ENCODE measurements at places on chromosomes 12 and 14. TPM values are rescaled to one million over a fixed set of nuclear protein-coding genes. Genes with fewer than 3 reads are reported as not detected.

- peak; percentile 38 for DNase-seq
Measured at GRCh38 chr12:77049767-77050353, 15.5 kb downstream of the E2F7 start.

- peak; percentile 22 for DNase-seq
Measured at GRCh38 chr14:95018821-95019220, 138.5 kb downstream of the DICER1 start.

Gene TAS2R43
- polyA plus RNA-seq, result not detected

GRCh38 chr14:77590845-77591485 lies 25.5 kb downstream of the SPTLC2 start:
- no peak for DNase-seq

DNA sequence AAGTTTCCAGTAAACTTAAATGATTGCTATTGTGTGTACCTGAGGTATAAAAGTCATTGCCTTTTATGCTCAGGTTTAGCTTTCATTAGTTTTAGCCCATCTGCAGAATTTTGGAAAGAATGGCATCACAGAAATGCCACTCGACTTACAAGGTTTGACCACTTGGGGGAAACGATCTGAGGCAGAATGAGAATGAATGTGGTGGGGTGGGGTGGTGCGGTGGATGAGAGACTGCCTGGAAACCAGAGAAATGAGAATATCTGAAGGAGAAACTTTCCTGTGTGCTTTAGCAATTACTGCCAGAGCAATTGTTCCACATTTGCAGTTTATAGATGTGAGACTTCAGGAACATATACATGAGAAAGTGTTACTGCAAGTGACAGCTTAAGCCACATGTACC lies 225.4 kb upstream of the PDE3A start:
- no peak for DNase-seq

- DNase-seq, result no peak
Measured at GRCh38 chr14:54931101-54931500, 28.5 kb upstream of the GCH1 start.

Gene C12orf54
- polyA plus RNA-seq, result not detected

DNA sequence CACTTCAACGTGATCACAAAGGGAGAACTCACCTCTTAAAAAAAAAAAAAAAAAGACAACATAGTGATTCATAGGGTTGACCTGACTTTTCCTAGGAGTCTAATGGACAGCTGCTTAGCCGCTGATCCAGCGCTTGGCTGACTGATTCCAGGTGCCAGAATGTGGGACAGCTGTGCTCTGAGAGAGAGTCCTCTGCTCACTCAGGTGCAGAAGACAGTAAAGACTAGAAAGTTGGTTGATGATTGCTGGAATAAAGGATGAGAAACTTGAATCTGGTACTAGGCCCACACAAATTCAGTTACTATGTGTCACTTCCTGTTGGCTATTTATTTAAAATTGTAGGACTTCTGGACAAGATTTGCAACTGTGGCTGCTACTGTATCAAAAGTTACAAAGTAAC lies 229.4 kb downstream of the CHST11 start:
- DNase-seq, result no peak

- DNase-seq, result no peak
Measured at GRCh38 chr12:40144023-40144422, 38.1 kb upstream of the SLC2A13 start.

- no peak for DNase-seq
Measured at GRCh38 chr12:131124487-131125280, 171.0 kb downstream of the ADGRD1 start.

Gene TMPRSS12
- not detected for polyA plus RNA-seq

Gene DAZAP2
- 67.6 TPM for polyA plus RNA-seq

- DNase-seq, result no peak
Measured at GRCh38 chr12:8154526-8154925, 2.3 kb upstream of the ZNF705A start.

Gene AKAP5
- 1.1 TPM for polyA plus RNA-seq

Gene SCNN1A
- polyA plus RNA-seq, result 0.94 TPM

GRCh38 chr12:34604227-34604626 lies 581.9 kb downstream of the ALG10 start:
- DNase-seq, result no peak

DNA sequence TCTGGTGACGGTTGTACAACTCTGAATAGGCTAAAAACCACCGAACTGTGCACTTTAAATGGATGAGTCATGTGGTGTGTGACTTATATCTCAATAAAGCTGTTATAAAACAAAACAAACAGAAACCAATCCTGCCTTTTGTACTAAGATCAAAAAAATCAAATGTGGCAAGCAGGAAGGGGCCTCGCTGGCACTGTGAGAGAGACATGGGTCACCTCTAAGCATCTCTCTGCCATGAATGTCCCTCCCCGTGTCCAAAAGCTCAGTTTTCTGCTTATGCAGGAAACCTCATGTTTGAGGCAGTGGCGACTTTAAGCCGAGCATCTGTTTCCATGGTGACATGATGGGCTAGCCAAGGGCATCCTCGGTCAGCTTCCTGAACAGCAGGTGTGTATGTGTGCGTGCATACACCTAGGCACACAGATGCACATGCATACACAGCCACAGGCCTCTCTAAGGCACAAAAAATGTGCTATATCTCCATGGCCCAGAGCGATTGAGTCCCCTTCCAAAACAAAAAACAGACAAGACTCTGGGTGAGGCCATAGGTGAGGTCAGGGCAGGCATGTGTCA lies 44.4 kb downstream of the ARL6IP4 start:
- DNase-seq, result no peak

Gene CD4
- polyA plus RNA-seq, result 7.3 TPM

DNA sequence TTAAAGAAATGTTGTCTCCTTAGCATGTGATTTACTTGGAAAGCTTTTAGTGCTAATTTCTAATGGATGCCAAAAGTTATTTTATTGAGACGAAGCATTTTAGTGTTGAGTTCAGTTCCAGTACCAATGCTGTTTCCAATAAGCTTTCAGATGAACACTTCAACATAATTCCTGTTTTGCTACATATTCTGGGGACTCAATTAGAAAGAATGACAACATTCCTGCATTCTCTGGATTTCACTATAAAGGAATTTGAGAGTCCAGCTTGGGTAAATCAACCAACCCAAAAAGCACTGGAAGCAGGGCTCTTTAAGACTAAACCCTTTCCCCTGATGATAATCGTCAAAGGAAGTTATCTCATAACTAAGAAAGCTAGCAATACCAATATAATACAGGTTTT lies 353.0 kb upstream of the TMTC1 start:
- DNase-seq, result no peak

Gene SHMT2
- 58.7 TPM for polyA plus RNA-seq

- DNase-seq, result no peak
Measured at GRCh38 chr12:128261757-128262156, 5.2 kb upstream of the TMEM132C start.

DNA sequence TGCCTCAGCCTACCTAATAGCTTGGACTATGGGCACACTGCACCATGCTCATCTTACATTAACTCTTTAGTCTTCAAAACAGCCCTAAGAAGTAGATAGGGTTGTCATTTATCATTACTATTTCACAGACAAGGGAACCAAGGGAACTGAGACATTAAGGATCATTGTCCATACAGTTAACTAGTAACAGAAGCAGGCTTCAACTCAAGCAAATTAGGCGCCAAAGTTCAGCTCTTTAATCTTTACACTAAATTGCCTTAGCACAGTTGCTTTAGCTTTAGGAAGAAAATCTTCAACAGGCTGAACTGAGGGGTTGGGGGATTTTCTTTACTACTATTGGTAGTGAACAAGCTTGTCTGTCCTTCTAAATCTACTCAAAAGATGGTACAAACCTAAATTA lies 68.8 kb upstream of the CAND1 start:
- DNase-seq, result no peak

Gene TIGAR
- 6.7 TPM for polyA plus RNA-seq

- no peak for DNase-seq
Measured at GRCh38 chr14:87869619-87870583, 123.1 kb downstream of the GALC start.

Gene RACGAP1
- 21.9 TPM for polyA plus RNA-seq

Gene OASL
- polyA plus RNA-seq, result not detected

Gene PIWIL1
- not detected for polyA plus RNA-seq

GRCh38 chr12:54046809-54047159 lies 6.9 kb upstream of the HOXC4 start:
- no peak for DNase-seq

DNA sequence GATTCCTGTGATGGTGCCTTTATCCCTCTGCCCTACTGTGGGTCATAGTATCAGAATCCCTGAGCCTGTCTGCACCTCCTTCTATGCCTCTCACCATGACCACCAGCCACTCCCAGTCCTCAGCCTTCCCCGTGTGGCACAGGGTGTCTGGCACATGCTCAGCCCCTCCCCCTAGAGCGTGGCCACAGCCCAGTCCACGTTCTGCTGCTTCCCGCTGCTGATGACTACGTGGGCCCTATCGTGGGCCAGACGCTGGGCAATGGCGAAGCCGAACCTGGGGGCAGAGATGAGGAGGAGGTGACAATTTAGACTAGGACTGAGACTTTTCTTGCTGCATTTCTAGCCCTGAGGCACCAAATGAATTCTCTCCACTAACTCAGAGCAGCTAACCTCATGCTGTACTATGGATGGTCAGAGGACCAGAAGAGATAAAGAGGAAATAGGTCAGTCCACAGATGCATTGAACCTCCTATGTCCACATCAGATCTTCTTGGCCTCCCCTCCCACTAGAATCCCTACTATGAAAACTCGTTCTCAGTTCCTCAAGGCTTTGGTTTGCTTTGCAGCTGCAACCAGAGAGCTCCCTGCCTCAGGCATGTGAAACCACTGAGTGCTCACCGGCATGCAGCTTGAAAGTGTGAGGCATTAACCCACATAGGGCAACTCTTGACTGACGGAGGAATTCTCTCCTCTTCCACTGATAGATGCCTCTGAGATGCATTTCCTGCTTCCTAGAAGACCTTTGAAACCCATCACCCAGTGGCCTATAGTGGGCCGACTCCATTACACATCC lies 126.3 kb upstream of the DHRS4 start:
- no peak for DNase-seq

Gene KRT77
- not detected for polyA plus RNA-seq

Gene CORO1C
- polyA plus RNA-seq, result 75.5 TPM

DNA sequence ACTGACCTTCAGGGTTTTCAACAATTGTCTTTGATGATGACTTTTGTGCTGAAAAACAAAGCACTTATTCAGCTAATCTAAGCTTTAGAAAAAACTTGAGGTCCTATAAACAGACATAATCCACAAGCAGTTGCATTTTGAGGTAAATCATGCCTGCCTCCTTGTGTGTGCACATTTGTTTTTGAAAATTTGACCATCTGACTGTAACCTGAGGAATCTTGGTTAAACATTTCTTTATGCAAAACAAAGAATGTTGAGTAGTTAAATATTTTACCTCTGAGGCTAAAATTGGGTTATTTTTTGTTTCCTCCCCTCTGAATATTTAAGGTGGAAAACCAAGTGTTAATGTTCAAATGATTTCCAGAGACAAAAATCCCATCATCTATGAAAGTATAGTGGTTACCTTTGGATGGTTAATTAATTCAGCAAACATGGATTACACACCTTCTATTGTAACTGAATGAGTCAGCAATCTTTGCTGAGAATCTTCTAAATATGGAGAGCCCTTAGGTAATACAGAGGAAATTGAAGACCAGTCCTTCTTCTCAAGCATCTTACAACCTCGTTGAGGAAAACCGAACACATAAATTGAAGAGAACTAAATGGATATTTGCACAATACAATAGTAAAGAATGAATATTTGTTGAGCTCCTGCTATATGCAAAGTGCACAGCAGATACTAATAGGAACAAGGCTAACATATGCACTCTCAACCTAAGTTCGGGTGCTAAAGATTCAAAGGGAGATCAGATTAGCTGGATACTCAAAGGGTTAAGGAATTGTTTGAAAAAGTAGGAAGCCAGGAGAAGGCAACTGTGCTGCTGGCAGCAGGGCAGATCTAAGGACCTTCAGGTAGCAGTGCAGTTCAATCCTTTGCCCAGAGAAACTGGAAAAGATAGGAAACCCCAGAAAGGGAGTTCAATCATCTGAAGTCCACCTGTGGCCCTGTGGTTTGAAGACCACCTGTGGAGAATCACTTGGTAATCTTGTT lies 115.2 kb downstream of the BMP4 start:
- DNase-seq, result no peak

Gene KRT79
- not detected for polyA plus RNA-seq

Gene PTPRQ
- polyA plus RNA-seq, result 1.1 TPM

GRCh38 chr14:79418649-79419415 lies 792.5 kb downstream of the DIO2 start:
- no peak for DNase-seq

GRCh38 chr14:24726480-24726879 lies 92.5 kb upstream of the GZMB start:
- no peak for DNase-seq

Gene OR4K15
- polyA plus RNA-seq, result not detected

- peak; percentile 10 for DNase-seq
Measured at GRCh38 chr12:126384026-126384564, 1318.9 kb downstream of the AACS start.

Gene KLRB1
- 1.0 TPM for polyA plus RNA-seq

Gene DHRS2
- 0.20 TPM for polyA plus RNA-seq

Gene GPRC5A
- polyA plus RNA-seq, result 2.1 TPM

GRCh38 chr14:24195186-24196070 lies at the start of gene TM9SF1:
TM9SF1 (minus strand) TSS chr14:24195441; CDS start chr14:24195019, 422 bp downstream.
- peak; percentile 98 for DNase-seq

DNA sequence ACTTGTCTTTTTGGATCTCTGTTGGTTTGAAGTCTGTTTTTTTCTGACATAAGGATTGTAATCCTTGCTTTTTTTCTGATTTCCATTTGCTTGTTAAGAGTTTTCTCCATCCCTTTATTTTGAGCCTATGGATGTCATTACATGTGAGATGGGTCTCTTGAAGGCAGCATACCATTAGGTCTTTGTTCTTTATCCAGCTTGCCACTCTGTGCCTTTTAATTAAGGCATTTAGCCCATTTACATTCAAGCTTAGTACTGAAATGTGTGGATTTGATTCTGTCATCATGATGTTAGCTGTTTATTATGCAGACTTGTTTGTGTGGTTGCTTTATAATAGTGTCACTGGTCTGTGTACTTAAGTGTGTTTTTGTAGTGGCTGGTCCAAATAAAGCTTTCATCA lies 100.0 kb downstream of the CCDC91 start:
- DNase-seq, result no peak
